ENCODE measurements at places on chromosomes 2 and 18. TPM values are rescaled to one million over a fixed set of nuclear protein-coding genes. Genes with fewer than 3 reads are reported as not detected.

The DRC1 gene
- total RNA-seq, result 0.45 TPM

The PRKAG3 gene
- not detected for total RNA-seq

The NETO1 gene
- total RNA-seq, result 6.9 TPM

The GAREM2 gene
- 21.8 TPM for total RNA-seq

The UPP2 gene
- not detected for total RNA-seq

The ELOA2 gene
- not detected for total RNA-seq

The GALNT13 gene
- 7.4 TPM for total RNA-seq

The IL1RL1 gene
- total RNA-seq, result not detected

The SAG gene
- not detected for total RNA-seq

The AQP12B gene
- not detected for total RNA-seq

The MOGAT1 gene
- not detected for total RNA-seq

The ALLC gene
- not detected for total RNA-seq

The PMAIP1 gene
- total RNA-seq, result 4.6 TPM

The DIS3L2 gene
- total RNA-seq, result 47.2 TPM

The DYNAP gene
- not detected for total RNA-seq

- no peak for DNase-seq
These were observed 813.8 kb downstream of the RNF144A start for GRCh38 chr2:7730990-7731389.

DNA sequence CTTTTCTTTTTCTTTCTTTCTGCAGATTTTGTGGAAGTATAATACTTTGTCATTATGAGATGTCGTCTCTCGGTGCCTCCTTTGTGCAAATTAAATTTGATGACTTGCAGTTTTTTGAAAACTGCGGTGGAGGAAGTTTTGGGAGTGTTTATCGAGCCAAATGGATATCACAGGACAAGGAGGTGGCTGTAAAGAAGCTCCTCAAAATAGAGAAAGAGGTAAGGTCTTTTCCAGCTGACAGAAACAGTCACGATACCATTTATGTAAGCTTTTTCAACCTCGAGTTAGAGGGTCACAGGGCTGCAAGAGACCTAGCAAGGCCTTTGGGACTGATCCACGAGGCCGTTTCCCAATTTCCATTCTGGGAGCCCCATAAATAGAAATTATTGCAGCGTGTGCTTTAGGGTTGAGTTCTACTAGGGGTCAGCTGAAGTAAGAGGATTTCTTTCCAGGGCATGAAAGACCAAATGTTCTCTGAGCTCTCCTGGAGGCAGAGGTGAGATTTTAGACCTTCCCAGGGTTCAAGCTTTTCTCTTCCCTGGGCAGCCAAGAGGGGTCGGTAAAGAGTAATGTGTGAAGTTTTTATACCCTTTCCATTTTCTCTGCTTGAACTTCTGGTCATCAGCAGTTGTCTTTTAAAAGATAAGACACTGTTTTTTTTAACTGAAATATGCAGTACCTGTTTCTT is 15.5 kb downstream of the MAP3K20 start:
- DNase-seq, result no peak

DNA sequence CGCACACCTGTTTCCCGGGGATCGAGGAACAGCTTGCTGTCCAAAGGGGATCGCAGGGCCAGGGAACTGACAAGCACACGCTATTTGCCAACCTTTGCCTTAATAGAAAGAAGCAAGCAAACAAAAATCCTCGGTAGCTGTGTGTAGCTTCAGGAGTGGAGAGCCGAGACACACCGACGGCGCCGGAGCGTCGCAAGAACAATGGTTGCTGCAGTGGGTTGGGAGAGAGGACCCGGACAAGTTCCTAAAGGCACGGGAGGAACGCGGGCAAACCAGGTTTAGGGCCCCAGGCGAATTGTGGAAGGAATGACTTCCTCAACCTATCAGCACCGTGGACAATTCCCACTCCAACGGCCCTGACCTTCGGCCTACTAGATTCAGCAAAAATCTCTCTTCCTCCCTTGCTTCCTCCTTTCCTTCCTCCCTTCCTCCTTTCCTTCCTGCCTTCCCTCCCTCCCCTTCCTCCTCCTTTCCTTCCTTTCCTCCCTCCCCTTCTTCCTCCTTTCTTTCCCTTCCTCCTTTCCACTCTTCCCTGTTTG is 4.9 kb upstream of the NEUROD1 start:
- no peak for DNase-seq

DNA sequence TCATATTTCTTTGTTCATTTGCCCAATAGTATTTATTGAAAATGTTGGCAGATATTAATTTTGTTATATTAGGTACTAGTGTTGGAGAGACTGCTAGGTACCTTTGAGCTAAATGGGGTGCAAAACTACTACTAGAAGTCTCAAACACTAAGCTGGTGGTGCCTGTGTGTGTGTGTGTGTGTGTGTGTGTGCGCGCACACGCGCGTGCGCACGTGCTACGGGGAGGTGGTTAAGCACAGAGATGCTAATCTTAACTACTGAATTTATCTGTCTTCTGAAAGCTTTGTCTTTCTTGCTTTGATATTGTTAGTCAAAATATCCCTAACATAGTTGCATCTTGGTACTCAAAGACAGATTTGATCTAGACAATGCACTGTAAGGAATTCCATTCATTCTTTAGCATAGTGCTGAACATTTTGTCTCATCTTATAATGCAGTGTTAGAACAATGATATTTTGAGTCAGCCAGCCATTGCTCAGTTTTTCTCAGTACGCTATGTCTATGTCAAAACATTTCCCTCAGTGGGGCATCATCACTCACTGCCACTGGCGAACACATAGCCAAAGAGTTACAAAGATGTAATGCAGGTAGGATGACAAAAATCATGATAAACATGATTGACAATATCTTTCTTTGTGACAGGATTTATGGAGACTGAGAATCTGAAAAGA is 396.0 kb upstream of the RGPD4 start:
- no peak for DNase-seq

GRCh38 chr2:136376211-136376610 is 258.3 kb upstream of the CXCR4 start:
- DNase-seq, result no peak

DNA sequence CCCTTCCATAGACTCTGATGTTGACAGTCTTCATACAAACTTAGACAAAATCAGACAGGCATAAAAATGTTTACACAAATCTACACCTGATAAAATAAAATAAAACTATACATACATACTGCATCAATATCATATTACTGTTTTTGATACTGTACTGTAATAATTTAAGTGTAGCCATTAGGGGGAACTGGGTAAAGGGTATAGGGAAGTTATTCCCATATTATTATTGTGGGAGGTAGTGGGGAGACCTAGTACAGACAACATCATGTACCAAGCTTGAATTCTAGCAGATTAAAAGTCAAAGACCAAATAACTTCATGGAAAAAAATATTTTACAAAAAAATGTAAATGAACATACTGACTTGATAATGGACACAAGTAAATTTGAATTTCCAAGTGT is 43.3 kb downstream of the PUM2 start:
- no peak for DNase-seq

DNA sequence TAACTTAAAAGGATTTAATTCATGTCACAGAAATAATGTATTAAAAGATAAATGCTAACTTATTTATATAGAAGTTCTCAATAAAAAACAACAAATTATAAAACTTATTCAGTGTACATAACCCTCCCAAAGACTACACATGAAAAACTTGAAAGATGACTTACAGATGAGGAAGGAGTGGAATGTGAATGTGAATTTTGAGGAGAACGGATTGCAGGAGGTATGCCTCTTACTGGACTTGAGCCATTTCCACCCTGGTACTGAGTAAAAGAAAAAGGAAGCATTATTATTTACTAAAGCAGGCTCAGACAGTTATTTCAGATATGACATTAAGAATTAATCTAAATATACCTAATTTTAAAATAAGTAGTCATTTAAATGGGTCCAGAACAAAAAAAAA is 104.4 kb downstream of the TLK1 start:
- no peak for DNase-seq

DNA sequence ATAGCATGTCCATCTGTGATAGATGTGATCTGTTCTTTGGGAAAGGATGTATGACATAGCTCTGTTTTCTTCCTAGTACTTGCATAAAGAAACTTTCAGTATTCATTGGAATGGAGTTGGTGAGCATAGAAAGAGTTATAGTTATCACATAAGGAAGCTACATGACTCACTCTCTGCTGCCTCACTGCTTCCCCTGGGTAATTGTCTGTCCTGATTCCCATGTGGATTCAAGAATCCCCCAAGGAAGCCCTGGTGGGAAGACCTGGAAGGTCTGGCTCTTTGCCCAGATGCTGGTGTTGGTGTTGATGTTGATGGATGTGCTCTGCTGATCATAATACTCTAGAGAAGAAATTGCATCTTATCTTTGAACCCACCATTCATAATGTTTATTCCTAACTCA is 60.6 kb downstream of the PTPN4 start:
- no peak for DNase-seq

GRCh38 chr18:49751427-49752094 is 61.8 kb downstream of the ACAA2 start:
- no peak for DNase-seq

DNA sequence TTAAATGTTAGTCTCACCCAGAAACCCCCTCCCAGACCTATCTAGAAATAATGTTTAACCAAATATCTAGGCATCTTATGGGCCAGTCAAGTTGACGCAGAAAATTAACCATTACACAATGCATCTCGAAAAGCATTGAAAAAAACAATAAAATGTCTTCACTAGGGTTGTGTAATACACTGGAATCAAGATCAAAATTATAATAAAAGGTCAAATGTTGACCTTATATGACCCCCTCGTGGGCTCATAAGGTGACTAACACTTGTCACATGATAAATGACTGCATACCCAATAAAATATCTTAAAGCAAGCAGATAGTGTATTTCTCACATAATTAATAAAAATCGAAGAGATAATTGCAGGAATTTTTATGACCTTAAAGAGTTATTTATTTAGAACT is 447.9 kb upstream of the DSEL start:
- no peak for DNase-seq

- no peak for DNase-seq
These were observed 173.0 kb downstream of the BABAM2 start for GRCh38 chr2:28063492-28063962.

- DNase-seq, result no peak
These were observed 1.6 kb downstream of the COX7A2L start for GRCh38 chr2:42359304-42359964.

GRCh38 chr2:24435391-24436316 is 55.4 kb upstream of the NCOA1 start:
- DNase-seq, result no peak

GRCh38 chr18:62500174-62500573 is 22.7 kb upstream of the ZCCHC2 start:
- DNase-seq, result no peak

DNA sequence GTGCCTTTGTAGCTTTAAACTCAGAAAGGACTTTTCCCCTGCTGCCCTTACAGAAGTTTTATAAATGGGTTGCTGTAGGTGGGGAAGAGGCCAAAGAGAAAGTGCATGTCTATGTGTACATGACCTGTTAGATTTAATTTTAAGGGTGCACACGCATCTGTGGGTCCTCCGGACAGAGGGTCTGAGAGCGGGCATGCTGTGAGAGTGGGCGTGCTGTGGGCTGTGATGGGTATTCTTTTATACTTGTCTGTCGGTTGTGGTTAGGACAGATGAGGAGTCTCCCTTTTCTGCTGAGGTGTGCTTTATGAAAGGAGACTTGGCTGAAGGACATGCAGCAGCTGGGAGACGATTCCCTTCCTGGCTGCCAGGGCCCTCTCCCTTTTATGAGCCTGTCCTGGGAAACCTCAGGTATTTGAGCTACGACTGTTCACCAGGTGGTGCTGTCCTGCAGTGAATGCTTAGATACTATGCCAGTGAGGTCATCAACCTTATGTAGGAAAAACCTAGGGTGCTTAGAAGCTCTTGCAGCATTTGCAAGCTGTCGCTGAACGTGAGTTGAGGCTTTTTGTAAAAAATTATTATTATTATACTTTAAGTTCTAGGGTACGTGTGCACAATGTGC is 67.5 kb downstream of the TANC1 start:
- DNase-seq, result no peak

DNA sequence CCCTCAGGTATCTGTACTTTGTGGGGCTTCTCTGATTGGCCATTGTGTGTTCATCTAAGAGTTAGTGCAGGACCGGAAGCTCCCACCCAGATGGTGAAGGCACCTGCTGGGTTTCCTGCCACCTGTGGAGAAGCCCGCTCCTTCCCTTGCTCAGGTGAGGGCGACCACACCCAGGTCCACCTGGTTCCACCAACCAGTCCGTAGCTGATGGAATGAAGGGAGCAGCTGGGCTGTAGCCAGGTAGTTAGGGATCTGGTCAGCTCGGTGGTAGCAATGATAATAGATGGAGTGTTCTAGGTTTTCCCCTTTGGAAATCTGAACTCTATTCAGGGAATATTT is 16.0 kb downstream of the SH3BP4 start:
- no peak for DNase-seq

DNA sequence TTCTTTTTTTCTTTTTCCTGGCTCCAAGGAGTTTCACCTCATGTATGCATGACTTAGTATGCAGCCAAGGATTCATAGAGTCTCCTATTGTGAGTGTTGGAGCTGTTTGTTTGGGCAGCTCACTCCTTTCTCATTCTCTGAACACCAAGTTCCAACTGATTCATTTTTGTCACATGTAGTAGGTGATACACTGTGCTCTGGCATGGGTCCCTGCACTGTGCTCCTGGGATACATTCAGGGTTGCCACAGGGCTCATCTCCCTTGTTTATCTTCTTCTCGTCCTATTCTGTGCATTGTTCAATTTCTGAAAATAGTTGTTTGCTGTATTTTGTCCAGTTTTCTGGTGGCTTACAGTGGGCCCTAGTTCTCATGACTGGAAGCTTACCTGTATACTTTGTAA is 96.8 kb downstream of the ZNF407 start:
- no peak for DNase-seq

DNA sequence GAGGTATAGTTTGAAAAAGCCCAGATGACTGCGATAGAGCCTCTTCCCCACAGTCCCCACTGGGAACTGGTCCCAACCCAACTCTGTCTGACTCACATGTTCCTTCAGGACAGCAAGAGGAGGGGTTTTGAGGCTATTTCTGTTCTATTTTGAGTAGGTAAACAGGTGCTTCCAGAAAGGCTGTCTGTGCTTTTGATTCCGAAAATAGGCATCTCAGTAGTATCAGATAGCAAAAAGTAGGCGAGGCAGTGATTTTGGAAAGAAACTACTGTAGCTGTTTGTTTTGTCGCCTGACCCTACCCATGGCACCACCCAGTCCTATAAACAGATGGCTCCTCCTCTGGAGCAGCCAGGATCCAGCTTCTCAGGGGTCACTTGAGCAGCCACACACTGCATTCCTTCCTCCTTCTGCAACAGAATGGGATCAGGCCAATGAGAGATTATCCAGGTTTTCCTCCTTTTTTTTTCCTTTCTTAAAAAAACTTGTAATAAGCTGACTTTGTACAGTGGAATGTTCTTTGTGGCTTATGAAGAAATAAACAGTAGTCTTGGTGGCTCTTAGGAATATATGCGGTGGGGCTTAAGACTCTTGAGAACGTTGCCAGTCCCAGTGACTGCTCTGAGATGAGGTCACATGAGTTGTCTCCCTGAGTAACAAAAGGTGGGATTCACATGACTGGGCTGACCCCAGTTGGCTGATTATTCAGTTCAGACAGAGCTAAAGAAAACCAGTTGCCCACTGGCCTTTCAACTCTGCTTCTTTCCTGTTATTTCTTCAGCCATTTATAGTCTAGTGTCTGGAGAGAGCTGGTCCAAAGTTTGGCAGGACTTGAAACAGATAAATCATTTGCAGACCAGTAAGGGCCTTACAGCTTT is 98.6 kb downstream of the KCNS3 start:
- no peak for DNase-seq
